ENCODE measurements at places on chromosomes 7 and 10. TPM values are rescaled to one million over a fixed set of nuclear protein-coding genes. Genes with fewer than 3 reads are reported as not detected.

The AOC1 gene
- total RNA-seq: not detected

The TMEM213 gene
- total RNA-seq: not detected

- no peak for DNase-seq
- no peaks in the 10 kb centered on the region for H3K36me3 ChIP-seq
- H3K27ac ChIP-seq: no peak overlapping the region
- H3K4me3 ChIP-seq: no peak overlapping the region
- H3K4me1 ChIP-seq: no peaks in the 10 kb centered on the region
These were observed 46.6 kb downstream of the MACC1 start for GRCh38 chr7:20170633-20171032.

GRCh38 chr10:47348138-47348651, at the start of gene RBP3:
Gene RBP3 (plus strand): TSS chr10:47348363. CDS start chr10:47348485, 122 bp downstream.
- no peaks in the 10 kb centered on the region for H3K4me1 ChIP-seq
- no peak within 1 kb of the TSS for H3K27ac ChIP-seq
- no peak within 1 kb of the TSS for H3K4me3 ChIP-seq
- no peaks in the 10 kb centered on the region for H3K36me3 ChIP-seq

- no peak overlapping the region for H3K4me3 ChIP-seq
- H3K4me1 ChIP-seq: no peaks in the 10 kb centered on the region
- no peak for DNase-seq
These were observed 231.8 kb downstream of the KCNMA1 start for GRCh38 chr10:77405771-77406241.

GRCh38 chr7:19336836-19337383, 191.7 kb upstream of the FERD3L start:
- no peaks in the 10 kb centered on the region for H3K4me1 ChIP-seq
- no peak overlapping the region for H3K4me3 ChIP-seq
- H3K36me3 ChIP-seq: no peaks in the 10 kb centered on the region
- no peak overlapping the region for H3K27ac ChIP-seq
- DNase-seq: no peak
- no peaks in the 10 kb centered on the region for H3K27me3 ChIP-seq

DNA sequence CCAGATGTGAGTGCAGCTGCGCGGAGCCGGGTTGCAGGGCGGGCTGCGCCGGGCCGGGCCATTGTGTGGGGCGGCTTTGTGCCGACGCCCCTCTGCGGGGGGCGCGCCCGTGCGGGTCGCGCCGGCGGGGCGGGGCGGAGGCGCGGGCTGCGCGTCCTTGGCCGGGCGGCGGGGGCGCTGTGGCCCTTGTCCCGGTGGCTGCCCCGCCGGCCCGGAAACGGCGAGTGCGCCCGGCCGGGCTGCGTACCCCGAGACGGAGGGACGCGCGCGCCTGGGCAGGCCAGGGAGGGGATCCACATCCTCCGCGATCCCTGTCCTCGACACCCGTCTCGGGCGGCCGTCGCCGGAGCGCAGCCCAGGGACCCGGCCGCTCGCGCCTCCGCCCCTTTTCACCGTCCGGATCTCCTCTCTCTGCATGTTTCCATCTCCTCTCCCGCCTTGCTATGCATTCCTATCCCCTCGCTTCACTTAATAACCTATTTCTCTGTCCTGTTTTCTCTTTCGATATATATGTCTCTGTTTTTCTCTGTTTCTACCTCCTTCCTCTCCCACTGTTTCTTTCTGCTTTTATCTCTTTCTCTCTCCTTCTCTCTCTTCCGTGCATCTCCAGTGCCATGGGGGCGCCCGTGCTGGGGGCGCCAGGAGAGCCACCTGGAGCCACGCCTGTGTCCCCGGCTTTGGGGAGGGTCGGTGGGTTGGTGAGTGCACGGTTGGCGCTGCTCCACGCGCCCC, 765 bp downstream of the PFKFB3 start:
- H3K4me1 ChIP-seq: peaks cover 29% of the 10 kb centered on the region
- peak; percentile 40 for DNase-seq
- H3K27me3 ChIP-seq: no peaks in the 10 kb centered on the region
- H3K27ac ChIP-seq: no peak overlapping the region

GRCh38 chr7:37480041-37481031, 31.7 kb upstream of the ELMO1 start:
- H3K4me1 ChIP-seq: no peaks in the 10 kb centered on the region
- no peak overlapping the region for H3K4me3 ChIP-seq
- DNase-seq: no peak
- H3K27ac ChIP-seq: no peak overlapping the region

GRCh38 chr7:107712025-107712424, 31.9 kb upstream of the CBLL1 start:
- DNase-seq: no peak
- H3K4me1 ChIP-seq: no peaks in the 10 kb centered on the region
- H3K27ac ChIP-seq: no peak overlapping the region

DNA sequence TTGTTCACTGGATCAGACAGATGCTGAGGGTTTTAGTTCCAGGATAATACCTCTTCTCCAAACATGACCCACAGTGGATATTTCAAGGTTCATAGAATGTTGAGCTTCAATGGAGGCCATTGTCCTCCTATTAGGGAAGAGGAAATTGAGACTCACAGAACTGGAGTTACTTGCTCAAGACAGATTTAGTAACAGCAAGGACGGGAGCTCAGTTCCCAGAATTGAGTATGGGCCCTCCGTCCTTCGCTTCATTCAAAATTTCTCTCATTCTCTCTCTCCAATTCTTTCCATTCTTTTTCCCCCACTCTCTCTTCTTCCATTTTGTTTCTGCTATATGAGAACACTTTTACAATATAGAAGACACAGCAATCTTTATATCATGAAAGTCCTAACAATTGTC, 94.0 kb downstream of the DNAJB9 start:
- no peaks in the 10 kb centered on the region for H3K4me1 ChIP-seq
- no peaks in the 10 kb centered on the region for H3K36me3 ChIP-seq
- no peak for DNase-seq
- no peak overlapping the region for H3K4me3 ChIP-seq
- H3K27me3 ChIP-seq: no peaks in the 10 kb centered on the region

DNA sequence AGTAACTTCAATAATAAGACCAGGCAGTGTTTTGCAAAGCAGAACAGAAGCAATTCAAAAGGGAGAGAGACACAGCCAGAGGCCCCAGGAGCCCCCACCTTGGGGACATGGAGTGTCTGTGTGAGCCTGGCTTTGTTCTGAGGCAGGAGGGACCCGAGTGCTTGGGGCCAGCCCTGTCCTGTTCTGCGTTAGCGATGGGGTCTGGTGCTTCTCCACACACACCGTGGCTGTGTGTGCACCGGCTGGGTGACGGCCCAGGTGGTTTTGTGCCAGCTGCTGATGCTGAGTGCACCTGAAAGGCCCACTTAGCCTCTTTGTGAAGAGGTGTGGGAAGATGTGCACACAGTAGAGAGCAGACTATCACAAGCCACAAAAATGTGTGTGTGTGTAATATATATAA, 468.9 kb downstream of the DNAJB6 start:
- H3K27me3 ChIP-seq: peaks cover 7% of the 10 kb centered on the region
- H3K4me1 ChIP-seq: no peaks in the 10 kb centered on the region
- no peaks in the 10 kb centered on the region for H3K36me3 ChIP-seq
- DNase-seq: no peak

- no peaks in the 10 kb centered on the region for H3K36me3 ChIP-seq
- DNase-seq: no peak
- H3K27me3 ChIP-seq: no peaks in the 10 kb centered on the region
- H3K27ac ChIP-seq: no peak overlapping the region
- no peak overlapping the region for H3K4me3 ChIP-seq
These were observed 4.8 kb upstream of the TAX1BP1 start for GRCh38 chr7:27735165-27735564.

All from T-cell (primary cell).